ENCODE measurements at places on chromosomes 7 and 10.

GRCh38 chr7:158406364-158406763 lies 181.3 kb downstream of the PTPRN2 start:
- no peak for DNase-seq

DNA sequence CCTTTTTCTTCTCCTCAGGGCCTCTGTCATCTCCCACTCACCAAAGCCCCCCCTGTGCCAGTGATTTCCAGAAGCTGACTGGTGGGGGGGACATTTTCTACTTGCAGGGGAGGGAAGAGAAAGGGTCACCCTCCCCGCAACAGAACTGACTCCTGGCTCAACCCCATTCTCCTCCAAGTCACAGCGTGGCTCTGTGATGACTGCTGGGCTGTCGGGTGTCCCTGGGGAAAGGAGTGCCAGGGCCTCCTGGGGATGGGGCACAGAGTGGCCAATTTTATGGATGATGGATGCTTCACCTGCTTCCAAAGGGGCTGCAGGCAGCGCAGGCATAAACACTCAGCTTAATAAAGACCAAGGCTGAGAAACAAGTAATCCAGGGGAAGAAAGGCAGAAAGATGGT lies 523.0 kb downstream of the PTPRN2 start:
- DNase-seq = no peak

DNA sequence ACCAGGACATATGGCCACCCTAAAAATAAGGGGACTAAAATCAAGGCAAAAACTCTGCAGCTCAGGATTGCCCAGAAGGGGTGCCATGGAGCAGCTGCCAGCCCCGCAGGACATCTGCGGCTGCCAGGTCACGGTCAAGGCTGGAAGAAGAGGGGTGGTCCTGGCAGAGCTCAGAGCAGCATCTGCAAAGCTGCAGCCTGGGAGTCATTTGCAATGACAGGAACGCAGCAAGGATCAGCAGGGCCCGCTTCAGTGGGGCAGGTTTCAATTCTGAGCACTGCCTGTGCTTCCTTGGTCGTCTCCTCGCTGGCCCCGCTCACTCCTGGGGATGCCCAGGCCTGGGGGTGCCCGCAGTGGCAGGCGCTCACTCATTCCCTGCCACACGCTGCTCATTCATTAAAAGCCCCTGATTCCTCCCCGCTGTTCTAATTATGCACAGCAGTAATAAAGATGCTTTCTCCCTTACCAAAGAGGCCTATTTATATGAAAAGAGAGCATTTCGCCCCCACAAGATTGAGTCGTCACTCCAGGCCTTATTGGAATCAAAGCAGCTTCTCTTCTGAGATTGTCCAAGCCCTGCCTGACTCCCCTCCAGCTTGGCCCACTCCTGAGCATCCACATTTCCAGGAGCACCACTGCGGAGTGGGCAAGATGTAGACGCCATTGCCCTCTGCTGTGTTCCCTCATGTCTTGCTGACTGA lies 4.6 kb downstream of the HSPA12A start:
- no peak for DNase-seq

GRCh38 chr7:47453093-47454061 lies 128.5 kb downstream of the TNS3 start:
- no peak for DNase-seq

DNA sequence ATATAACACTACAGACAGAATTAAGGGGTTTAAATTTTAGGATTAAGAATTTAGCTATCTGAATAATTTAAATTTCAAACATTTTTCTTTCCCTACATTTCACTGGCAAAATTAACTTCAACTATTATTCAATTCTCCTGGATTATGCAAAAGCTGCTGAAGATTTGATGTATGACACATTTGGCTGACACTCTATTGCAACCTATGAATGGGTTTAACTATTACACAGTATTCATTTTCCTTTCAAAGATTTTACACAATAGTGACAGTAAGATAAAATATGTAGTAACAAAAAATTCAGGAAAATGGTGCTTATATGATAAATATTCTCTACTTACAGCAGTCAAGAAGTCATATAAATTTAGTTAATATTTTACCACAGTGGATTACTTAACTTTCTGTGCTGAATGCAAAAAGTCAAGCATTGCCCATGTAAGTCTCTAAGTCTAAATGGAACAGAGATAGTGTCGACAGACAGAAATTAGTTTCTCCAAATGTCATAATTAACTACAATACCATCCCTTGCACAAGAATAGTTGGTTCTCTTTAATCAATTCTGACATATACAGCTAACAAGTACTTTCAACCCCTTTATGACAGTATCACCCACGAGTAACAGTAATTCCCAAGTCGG lies 194.1 kb upstream of the FRMD4A start:
- DNase-seq = no peak

- no peak for DNase-seq
These were observed 96.3 kb downstream of the CDK14 start for GRCh38 chr7:90692396-90692795.

- no peak for DNase-seq
These were observed 278 bp downstream of the CPA2 start for GRCh38 chr7:130266961-130267321.

DNA sequence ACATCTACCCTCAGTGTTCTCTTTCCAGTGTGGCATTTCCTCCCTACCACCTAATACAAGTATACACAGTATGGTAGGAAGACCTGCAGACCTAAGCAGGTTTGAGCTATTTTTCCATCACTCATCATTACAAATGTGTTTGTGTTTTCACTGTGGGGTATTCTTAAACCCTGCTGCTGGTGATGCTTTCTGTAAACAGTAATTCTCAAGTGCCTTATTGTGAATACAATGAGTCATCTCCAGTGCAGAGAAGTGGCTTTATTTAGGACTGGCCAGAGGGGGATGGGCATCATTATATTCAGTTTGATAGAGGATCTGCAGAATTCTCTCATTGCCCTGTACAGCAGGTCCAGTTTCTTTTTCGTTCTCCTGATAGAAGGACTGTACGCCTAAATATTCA lies 63.7 kb downstream of the GRM8 start:
- no peak for DNase-seq

DNA sequence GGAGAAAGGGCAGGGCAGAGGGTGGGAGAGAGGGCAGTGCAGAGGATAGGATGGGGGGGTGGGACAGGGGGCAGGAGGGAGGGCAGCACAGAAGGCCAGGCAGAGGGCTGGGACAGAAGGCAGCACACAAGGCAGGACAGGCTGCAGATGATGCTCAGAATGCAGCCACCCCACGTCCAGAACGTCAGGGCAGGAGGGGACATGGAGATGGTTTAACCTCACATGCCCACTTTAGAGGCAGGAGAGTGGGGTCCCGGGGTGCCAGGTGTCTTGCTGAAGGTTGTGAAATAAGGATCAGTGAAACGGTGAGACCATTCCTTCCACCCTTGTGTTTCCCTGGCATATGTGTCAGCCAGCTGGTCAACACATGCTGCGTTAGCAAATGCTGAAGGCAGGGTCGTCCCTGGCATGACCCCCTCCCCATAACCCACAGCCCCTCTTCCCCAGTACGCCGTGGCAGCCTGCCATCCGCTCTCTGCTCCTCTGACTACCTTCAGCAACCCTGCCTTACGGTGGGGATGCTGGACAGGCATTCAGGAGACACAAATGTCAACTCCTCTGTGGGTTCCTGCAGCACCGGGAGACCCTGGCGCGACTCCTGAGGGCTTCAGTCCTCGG lies 592.1 kb downstream of the DNAJB6 start:
- DNase-seq = no peak

- DNase-seq = no peak
These were observed 63.4 kb upstream of the SYPL1 start for GRCh38 chr7:106175507-106175906.

DNA sequence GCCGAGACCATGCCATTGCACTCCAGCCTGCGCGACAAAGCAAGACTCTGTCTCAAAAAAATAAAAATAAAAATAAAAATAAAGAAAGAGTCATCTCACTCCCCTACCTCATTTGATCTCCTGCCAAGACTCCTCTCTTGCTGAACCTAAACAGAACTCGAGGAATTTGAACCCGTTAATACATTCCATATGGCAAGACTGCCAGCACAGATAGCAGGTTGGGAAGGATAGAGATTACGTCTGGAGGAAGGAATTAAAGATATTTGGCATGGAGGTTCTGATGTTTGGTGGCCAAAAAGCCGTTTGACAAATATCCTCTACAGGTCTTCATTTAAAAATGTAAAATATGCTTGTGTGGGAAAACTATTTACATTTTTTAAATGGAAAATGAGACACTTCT lies 549.6 kb downstream of the HTR7 start:
- no peak for DNase-seq

DNA sequence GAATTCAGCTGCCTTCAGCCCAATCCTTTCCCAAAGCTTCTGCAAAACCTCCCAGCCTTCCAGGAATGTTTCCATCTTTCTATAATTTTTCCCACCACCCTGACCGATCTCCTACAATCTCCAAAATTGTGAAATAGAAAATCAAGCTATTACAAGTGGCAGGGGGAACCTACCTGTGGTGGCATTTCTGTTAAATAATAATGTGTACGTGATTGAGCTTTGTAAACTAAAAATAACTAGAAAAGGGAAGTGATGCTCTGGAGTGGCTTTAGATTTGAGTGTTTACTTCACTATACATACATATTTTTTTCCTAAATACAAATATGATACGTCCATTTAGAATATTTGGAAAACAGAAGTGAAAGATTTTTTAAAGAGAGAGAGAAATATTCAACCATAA lies 593.6 kb downstream of the GRM8 start:
- DNase-seq = no peak

GRCh38 chr10:89466599-89467035 lies 52.2 kb downstream of the IFIT5 start:
- no peak for DNase-seq

DNA sequence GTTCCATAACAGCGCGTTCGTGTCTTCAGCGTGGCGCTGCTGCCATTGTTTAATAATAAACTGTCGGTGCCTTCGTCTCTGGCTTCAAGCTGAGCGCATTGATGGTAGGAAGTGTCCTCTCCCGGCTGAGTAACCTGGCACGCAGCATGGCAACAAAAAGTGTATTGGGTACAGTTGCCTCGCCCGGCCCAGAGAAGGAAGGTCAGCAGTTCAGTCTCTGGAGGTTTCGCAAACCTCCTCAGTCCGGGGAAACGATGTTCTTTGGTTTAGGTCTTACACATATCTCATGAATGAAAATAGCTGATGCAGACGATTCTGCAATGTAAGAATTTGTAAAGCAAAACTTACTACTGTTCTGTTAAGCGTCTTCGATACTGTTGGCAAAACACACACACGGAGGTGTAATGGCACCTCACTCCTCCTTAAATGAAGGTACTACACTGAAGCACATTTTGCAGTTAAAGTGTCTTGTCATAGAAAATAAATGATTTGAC lies 739 bp upstream of the CCDC186 start:
- no peak for DNase-seq

DNA sequence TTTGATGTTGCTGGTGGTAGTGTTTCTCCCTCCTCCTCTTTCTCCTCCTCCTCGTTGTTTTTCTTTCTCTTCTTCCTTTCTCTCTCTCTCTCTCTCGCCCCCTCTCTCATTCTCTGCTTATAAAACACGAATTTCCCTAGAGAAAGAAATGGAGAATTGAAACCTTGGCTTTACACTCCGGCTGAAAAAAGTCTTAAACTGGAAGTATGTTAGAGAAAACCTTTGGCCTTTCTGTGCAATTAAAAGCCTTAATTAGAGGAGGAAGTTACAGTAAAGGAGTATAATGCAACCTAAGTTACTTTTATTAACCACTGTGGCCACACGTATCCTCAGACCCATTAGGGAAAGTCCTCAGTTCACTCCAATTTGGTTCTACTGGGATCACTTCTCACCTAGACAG lies 501.7 kb upstream of the SORCS1 start:
- no peak for DNase-seq

DNA sequence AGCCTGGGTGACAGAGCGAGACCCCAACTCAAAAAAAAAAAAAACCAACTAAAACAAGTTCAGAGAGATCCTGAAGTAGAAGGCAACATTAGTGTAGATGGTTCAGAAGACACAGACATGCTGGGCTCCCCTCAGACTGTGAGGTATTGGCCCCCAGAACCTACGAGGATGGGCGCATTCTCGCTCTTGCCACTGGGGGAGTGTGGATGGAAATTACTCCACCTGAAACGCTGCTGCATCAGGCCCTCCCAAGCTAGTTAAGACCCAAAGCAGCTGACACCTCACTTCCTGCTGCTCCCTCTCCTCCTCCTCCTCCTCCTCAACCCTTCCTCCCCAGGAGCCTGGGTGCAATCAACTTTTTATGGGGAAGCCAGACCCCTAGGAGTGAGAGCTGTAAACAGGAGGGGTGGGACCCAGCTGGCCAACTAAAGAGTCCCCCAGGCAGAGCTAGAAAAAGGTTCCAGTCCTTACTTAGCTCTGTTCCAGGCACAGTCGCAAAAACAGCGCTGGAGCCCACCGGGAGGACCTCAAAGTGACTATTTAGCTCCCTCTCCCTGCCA lies 7.4 kb downstream of the SH3PXD2A start:
- DNase-seq = no peak

DNA sequence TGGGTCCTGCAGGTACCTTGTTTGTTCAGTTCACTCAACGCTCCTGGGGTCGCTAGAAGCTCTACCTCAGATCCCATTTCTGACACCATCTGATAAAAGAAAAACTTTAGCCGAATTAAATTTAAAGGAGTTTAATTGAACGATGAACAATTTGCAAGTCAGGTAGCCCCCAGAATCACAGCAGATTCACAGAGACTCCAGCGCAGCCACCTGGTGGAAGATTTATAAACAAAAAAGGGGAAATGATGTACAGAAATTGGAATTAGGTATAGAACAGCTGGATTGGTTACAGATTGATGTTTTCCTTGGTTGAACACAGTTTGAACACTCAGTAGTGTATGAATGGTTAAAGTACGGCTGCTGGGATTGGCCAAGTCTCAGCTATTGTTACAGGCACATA lies 23.1 kb downstream of the FBXL13 start:
- no peak for DNase-seq

- no peak for DNase-seq
These were observed 305.1 kb upstream of the LYZL1 start for GRCh38 chr10:28983799-28984198.

GRCh38 chr10:124739986-124740368 lies 4.2 kb downstream of the FAM53B start:
- no peak for DNase-seq

- no peak for DNase-seq
These were observed 162.8 kb upstream of the NFE2L3 start for GRCh38 chr7:25989140-25989705.

DNA sequence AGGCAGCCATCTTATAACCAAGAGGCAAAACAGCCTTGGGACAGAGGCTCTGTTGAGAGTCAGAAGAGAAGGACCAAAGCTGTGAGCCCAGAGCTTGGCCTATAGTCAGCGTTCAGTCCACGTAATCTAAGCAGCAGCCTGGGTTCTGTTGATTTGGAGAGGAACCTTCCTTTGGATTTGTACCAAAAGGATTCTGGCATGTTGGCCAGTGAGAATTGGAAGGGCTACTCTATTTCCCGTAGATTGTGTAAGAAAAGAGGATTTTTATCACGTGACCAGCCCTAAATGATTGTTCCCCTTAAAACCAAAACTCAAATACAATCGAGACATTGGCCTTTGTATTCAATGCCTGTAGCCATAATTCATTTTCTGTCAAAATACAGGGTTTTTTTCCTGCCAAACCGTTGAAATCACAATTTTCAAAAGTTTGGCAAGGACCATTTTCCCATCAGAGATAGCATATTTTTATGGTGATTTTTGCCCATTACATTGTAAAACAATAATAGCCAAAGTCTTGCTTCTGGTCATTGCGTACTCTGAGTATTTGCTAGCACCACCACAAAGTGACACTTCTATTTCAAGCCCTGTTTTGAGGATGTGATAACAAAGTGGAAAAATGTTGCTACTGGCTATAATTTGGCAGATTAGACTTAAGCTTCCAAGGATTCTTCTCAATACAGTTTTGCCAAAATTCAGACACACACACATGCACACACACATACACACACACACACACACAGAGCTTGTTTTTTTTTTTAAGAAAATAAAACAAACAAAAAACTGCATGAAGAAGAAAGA lies 23.1 kb upstream of the BMPER start:
- DNase-seq = no peak
